ENCODE measurements at places on chromosomes 6 and 20. TPM values are rescaled to one million over a fixed set of nuclear protein-coding genes. Genes with fewer than 3 reads are reported as not detected.

MKKS gene
- total RNA-seq: 19.1 TPM

PET117 gene
- total RNA-seq: 10.2 TPM

TREML2 gene
- total RNA-seq: 9.8 TPM

VWA7 gene
- total RNA-seq: 2.0 TPM

RTEL1 gene
- 10.4 TPM for total RNA-seq

SPAG4 gene
- total RNA-seq: 3.5 TPM

ALDH8A1 gene
- 73.0 TPM for total RNA-seq

OPRL1 gene
- total RNA-seq: 0.42 TPM

PRSS35 gene
- total RNA-seq: 3.3 TPM

NOL7 gene
- 43.0 TPM for total RNA-seq

TRAPPC3L gene
- total RNA-seq: 0.19 TPM

PGM3 gene
- 61.1 TPM for total RNA-seq

POM121L2 gene
- total RNA-seq: not detected

ENPP5 gene
- 0.59 TPM for total RNA-seq

NKAIN4 gene
- 0.05 TPM for total RNA-seq

C2 gene
- total RNA-seq: 212 TPM

SLC22A3 gene
- 7.6 TPM for total RNA-seq

SLC35F1 gene
- total RNA-seq: 0.08 TPM

GPX5 gene
- not detected for total RNA-seq

PTK6 gene
- 1.2 TPM for total RNA-seq

MMP24 gene
- 0.09 TPM for total RNA-seq

TPX2 gene
- total RNA-seq: 40.8 TPM

MCHR2 gene
- total RNA-seq: not detected

HTR1B gene
- total RNA-seq: 0.08 TPM

AVP gene
- not detected for total RNA-seq

MC3R gene
- not detected for total RNA-seq

HCRTR2 gene
- total RNA-seq: not detected

Data from liver (tissue), 10 donors.